ENCODE measurements at places on chromosomes 3 and 15.

- DNase-seq: no peak
These were observed 325.5 kb downstream of the RYR3 start for GRCh38 chr15:33636234-33636633.

GRCh38 chr3:89947337-89947954 lies 840.0 kb downstream of the EPHA3 start:
- DNase-seq: no peak

- no peak for DNase-seq
These were observed 172.3 kb upstream of the MBNL1 start for GRCh38 chr3:152096280-152096906.

- DNase-seq: no peak
These were observed 1.0 kb upstream of the C3orf52 start for GRCh38 chr3:112084980-112085705.

GRCh38 chr15:58544756-58545155 lies 113.0 kb downstream of the LIPC start:
- no peak for DNase-seq

DNA sequence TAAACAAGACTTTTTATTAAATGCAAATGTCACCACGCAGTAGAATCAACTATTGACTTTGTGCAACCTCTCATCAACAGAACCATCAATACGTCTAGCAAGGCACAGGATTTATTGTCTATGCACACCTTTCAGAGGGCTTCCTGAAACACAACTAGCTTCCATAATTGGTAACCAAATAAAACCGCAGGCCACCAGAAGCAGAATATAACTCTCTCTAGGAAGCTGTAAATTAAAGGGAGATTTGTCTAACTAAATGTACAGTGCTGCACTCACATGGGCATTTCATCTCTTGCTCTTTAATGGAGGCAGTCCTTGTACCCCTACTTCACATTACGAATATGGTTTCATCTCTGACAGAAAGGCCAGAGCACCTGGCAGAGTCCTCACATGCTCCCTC lies 93.0 kb downstream of the FHIT start:
- DNase-seq: peak; percentile 75

Measured in SHP77 (cell line).